Muscle of back (tissue), 13 donors: ENCODE measurements at places on chromosomes 7 and 10. TPM values are rescaled to one million over a fixed set of nuclear protein-coding genes. Genes with fewer than 3 reads are reported as not detected.
A peak's percentile ranks its signal among the peaks of the same experiment; 100 is the strongest.

- no peak for DNase-seq
Observed at GRCh38 chr10:133123746-133124356, 36.1 kb downstream of the ADGRA1 start.

- DNase-seq: no peak
Observed at GRCh38 chr10:12547301-12547771, 198.0 kb downstream of the CAMK1D start.

DNA sequence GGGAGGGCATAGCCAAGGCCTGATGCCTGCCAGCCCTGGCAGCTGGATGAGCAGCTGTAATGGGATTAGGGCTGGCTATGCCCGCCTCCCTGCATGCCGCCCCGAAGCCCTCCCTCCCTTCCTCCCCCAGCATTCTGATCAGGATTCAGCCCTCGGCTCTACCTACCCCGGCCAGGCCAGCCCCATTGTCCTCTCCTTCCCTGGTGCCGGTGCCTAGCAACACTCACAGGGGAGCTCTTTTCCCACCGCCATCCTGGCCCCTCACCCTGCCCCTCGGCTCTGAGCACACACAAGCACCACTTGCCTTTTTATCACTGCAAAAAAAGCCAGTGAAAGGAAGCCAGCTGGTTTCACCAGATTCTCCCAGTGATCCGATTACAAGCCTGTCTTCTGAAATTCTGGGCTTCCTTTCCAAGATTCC lies 9.0 kb upstream of the ADCYAP1R1 start:
- DNase-seq: peak; percentile 72

The HOGA1 gene
- 0.74 TPM for polyA plus RNA-seq

- no peak for DNase-seq
Observed at GRCh38 chr10:71023704-71024283, 135.4 kb upstream of the PCBD1 start.

DNA sequence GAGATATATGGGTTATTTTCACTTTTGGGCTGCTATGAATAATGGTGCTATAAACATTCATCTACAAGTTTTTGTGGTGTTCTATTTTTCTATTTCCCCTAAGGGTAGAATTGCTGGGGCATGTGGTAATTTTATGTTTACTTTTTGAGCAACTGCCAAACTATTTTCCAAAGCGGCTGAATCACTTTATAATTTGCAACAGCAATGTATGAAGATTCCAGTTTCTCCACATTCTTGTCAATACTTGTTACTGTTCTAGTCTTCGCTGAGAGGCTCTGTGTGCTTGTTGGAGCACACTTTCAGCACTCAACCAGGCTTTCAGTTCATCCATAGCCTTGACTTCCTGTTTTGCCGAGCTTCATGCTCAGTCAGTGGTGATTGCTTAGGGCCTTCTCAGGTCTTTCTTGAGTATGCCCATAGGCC lies 39.0 kb downstream of the ADK start:
- DNase-seq: peak; percentile 67

GRCh38 chr7:70314221-70314620 lies 715.9 kb downstream of the AUTS2 start:
- DNase-seq: no peak

DNA sequence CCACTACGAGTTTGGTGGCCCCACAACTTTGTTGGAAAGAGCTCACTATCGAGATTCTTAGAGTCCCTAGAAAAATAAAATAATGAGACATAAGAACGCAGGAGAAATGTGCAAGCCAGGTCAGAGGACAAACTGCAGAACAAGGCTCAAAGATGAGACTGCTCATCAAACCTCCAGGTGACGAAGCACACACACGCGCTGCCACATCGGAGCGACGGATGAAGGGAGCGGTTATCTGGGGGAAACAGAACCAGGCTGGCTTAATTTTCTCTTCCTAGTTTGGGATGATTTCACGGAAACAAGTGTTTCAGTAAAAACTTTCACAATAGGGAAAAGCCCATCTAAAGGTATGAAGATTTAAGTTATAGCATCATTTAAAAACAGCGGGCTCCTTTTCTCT lies 231.3 kb downstream of the SFMBT2 start:
- DNase-seq: no peak

DNA sequence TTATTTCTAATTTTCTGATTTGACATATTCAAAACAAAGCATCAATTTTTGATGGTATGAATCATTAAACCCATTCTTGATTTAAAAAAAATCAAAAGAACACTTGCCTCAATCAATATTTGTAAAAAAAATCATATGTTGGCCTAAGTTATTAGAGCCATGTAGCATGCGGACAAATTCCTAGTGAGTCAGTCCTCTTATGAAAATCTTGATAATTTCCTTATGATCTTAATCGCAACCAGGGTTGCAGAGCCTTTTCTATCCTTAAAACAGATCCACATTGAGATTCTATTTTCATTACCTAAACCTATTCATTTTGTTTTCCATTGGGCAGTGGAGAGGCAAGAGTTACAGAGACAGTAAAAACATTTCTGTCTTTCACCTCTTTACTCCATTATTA lies 203.2 kb downstream of the ARL4A start:
- no peak for DNase-seq

The GNB2 gene
- polyA plus RNA-seq: 150 TPM

DNA sequence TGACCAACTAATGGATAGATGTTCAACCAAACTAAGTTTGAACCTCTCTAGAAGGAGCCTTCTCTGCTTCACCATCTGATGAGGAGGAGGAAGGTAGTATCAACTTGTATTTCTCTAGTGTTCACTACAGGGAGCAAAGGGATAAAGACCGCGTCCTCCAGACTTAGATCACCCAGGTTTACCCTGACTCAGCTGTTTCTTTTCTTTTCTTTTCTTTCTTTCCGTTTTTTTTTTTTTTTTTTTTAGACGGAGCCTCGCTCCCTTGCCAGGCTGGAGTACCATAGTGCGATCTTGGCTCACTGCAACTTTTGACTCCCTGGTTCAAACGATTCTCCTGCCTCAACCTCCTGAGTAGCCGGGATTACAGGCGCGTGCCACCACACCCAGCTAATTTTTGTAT lies 59.8 kb downstream of the C10orf105 start:
- DNase-seq: no peak

GRCh38 chr7:6161463-6162330 lies 110.7 kb downstream of the CYTH3 start:
- DNase-seq: no peak

The MEOX2 gene
- 74.9 TPM for polyA plus RNA-seq
